ENCODE measurements at places on chromosomes 3 and 15.

DNA sequence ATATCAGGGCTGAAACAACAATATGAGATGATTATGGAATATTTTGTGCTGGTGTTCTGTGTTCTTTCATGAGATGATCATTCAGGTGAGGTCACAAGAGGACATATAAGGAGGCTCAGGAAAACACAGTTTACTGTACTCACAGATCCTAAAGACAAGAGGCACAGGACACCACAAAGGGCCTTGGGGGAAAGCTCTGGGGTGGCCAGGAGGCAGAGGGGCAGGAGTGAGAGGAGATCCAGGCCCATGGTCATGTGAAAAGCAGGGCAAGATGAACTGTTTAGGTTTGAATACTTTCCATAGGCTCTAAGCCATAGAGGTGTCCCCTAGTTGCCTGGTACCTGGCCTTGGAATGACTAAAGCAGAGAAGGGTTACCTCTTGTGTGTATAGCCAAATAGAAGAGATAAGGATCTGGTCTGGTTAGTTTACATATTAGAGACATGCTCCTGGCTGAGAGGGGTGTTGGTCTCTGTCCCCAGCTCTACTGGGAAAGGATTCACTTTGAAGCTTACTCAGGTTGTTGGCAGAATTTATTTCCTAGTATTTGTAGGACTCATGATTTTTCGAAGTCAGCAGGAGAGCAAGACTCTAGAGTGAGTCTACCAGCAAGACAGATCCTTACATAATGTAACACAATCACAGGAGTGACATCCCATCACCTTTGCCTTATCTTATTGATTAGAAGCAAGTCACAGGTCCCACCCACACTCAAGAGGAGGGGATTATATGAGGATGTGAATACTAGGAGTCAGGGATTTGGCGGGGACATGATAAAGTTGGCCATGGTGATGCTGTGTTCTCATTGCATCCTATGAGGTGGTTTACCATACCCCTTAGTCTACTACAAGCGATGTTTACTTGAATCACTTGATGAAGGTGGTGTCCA, 11.3 kb upstream of the TM4SF1 start:
- no peak for DNase-seq

- no peak for DNase-seq
Observed at GRCh38 chr3:180974286-180974685, 15.2 kb downstream of the DNAJC19 start.

DNA sequence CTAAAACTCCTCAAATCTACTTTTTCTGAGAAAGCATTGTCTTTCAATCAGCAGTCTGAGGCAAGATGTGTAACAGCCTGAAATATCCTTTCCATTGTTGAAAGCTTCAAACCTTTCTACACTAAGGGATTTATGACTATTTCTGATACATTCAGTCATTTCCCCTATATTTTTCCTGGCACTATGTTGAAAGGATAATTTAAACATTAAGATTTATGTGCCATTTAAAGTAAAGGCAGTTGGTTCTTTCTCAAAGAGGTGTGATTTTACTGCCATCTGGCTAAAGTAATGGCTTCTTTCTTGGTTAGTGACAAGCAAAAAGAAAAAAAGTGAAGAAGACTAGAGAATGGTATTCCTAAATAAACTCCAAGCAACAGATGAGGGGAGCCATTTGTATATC, 249.6 kb upstream of the COL8A1 start:
- DNase-seq, result no peak

DNA sequence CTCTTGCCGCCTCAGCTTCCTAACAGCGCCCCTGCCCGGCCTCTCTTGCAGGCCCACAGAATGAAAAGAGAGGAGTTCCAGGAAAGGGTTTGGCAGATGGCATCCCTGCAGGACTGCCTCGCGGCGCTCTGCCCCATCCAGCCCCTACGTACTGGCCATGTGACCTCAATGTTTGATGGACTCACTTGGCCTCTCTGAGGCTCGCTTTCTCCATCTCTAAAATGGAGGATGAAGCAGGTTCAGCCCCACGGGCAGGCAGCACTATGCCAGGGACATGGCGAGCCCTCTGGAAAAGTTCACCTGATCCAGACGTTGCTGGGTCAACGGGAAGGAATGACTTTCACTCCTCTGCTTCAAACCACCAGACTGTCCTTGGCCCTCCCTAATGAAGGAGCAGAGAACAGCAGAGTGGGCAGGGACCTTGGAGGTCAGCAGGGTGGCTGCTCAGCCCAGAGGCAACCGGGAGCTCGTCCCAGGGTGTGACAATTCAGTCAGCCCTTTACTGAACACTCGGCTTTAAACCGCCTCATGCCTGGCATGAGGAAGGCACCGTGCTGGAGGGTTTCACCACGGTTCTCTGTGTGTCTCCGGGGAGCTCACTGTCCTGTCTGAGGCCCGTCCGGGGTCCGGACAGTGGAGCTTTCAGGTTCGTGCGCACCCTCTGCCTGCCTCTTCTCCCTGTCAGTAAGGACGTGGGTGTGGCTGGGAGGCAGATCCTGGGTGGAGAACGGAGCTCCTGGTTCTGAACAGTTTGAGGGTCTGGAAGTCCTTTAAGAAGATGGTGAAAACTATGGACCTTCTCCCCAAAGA, 101.3 kb downstream of the LINGO1 start:
- no peak for DNase-seq

GRCh38 chr3:87268646-87269211, 7.7 kb downstream of the POU1F1 start:
- DNase-seq, result no peak

DNA sequence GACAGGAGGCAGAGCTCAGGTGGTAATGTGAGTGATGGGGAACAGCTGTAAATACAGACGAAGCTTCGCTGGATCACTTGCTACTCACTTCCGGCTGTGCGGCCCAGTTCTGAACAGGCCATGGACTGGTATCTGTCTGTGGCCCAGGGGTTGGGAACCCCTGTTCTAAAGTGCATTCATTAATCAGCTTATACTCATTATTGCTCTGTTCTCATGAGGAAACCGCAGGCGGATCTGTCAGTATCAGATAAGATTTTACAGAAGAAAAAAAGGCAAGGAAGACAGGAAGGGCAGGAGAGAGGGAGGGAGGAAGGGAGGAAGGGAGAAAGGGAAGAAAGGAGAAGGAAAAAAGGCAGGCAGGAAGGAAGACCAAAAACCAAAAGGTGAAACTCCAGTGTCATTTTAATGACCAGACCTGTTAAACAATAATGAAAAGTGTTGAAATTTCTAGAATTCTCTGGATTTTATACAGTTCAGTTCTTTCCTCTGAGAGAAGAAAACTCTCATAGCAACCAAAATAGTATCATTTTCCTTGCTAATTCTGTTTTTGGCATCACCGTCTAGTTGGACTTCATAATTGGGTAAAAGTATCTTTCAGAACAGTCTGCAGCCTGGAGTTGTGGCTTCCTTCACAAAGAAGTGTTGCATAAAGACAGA, 128.0 kb upstream of the PROK2 start:
- no peak for DNase-seq

DNA sequence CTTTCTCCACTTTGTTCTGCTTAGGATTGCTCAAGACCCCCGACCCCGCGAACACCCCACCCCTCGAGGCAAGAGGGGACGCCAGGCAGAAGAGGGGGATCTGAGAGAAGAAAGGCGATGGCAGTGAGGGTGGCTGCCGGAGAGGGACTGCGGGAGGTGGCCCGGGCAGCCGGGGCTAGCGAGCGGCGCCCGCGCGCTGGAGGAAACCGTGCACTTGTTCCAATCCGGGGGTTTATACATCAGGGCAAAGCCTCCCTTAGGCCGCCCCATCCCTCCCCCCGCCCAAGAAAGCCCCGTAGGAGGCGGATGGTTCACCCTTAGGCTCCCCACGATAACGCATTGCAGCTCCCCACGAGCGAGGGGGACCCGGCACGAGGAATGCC, 475 bp downstream of the ERC2 start:
- DNase-seq, result no peak

GRCh38 chr3:44712455-44713075, at the start of gene ZNF502:
Gene ZNF502 (plus strand): TSS chr3:44712660. CDS start chr3:44720262, 7,602 bp downstream.
- DNase-seq, result peak; percentile 33

- DNase-seq, result no peak
Observed at GRCh38 chr15:28112101-28112760, 13.1 kb upstream of the OCA2 start.

DNA sequence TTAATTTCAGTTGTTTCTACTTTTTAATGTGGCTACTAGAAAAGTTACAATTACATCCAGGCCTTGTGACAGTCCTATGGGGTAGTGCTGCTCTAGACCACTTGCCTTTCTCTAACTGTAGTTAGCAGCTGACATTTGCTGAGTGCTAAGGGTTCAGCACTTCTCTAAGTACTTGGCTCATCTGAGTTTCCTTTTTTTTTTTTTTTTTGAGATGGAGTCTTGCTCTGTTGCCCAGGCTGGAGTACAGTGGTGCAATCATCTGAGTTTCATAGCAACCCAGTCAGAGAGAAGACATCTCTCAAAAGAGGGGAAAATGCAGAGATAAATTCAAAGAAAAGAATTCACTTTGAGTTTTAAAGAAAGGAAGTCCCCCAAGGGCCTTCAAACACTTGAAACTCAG, 130.8 kb downstream of the MYLK start:
- DNase-seq, result no peak

- no peak for DNase-seq
Observed at GRCh38 chr15:43920815-43921214, 94.0 kb downstream of the WDR76 start.

All from BJ (cell line).